ENCODE measurements at places on chromosomes 7 and 10.
A peak's percentile ranks its signal among the peaks of the same experiment; 100 is the strongest.

DNA sequence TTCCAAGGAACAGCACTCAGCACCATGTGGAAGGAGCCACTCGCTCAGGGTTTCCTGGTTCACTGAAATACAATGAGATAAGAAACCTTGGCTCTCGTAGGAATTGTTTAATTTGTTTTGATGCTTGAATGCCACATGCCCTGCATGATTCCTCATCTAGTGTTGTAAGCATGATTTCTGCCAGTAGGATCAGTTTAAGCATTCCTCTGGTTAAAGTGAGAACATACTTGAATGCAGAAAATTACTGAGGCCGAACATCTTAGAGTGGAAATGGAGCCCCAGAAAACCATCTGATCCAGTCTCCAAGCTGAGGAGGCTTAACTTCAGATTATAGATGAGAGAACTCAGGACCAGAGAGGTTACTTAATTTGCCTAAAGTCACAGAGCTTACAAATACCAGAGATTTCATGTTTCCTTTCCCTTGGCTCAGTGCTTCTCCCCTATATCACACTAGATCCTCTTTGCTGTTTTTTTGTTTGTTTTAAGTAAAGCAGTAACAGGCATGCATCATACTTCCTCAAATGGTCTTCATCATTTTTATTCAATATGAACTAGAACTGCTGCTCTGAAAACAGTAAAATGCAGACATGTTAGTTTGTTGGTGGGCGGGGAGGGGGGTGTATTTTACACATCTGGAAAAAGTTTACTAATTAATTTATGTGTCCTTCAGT lies 125.1 kb downstream of the ADAM12 start:
- no peak for DNase-seq

DNA sequence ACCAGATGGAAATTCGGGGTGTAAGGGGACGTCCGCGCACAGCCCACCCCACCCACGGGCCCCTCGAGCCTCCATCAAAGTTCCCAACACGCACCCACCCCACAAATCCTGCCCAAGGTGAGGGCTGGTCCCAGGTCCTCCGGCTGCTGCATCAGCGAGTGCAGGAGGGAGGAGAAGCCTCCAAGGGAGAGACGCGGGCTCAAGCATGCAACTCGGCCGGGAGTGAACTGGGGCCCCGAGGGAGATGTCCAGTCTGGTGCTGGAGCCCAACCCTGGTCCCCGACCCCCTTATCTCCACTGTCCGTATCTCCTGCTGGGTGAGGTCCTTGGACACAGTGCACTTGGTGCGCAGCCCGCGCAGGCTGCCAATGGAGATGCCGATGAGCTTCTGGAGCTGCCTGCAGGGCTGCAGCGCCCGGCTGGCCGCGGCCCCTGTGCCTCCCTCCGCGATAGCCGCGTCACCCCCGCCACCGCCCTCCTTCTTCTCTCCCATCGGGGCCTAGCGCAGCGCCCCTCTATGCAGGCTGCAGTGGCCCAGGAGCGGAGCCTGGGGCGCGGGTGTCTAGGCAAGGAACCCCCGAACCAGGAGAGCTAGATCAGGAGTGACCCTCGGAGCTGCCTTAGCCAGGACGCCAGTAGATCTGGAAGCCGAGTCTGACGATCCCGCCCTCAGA lies 489.2 kb downstream of the ZNF33B start:
- no peak for DNase-seq

GRCh38 chr10:48572414-48572813 lies 32.5 kb downstream of the ARHGAP22 start:
- no peak for DNase-seq

DNA sequence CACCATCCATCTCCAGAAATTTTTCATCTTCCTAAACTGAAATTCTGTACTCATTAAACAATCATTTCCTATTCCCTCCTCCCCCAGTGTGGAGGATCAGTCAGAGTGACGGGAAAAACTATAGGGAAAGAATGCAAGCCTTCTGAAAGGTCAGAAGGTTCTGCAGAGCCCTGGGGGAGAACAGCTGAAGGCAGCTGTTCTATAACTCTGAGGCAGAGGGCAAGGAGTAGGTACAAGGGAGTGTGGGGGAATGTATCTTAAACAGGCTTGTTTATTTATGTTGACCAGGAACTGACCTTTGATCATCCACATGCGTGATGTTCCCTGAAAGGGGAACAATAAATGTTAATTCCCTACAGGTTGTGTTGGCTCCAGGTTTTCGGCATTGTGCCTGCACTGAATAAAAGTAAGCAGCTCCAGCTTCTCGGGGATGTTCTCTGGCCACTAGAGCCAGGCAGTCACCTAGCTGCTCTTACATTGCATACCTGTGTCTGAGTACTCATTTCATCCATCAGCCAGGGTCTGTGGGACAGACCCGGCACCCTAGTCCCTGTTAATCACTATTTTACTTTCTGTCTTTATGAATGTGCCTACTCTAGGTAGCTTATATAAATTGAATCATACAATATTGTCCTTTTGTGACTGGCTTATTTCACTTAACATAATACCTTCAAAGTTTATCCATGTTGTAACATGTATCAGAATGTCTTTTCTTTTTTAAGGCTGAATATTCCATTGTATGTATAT lies 5.8 kb downstream of the IFIT1 start:
- no peak for DNase-seq

DNA sequence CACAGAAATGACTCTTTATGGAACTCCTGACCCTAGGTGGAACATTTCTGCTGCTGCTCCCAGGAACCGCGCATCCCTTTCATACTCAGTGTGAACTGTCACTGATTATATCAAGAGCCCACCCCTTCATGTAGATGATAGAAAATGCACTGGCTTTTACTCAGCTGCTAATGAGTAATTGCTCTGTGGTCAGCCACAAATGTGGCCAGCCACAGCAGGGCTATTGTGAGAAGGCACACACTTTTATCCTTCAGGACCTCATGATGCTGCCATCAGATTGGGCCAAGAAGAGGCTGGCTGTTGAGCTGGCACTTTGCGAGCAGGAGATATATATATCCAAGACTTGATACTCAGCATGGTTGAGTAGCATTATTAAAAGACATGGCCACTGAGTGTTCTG lies 124.7 kb downstream of the CFAP58 start:
- DNase-seq = no peak

GRCh38 chr10:84429926-84430520 lies 101.6 kb downstream of the CCSER2 start:
- DNase-seq = peak; percentile 80

GRCh38 chr10:97174941-97175340 lies 10.8 kb downstream of the SLIT1 start:
- no peak for DNase-seq

DNA sequence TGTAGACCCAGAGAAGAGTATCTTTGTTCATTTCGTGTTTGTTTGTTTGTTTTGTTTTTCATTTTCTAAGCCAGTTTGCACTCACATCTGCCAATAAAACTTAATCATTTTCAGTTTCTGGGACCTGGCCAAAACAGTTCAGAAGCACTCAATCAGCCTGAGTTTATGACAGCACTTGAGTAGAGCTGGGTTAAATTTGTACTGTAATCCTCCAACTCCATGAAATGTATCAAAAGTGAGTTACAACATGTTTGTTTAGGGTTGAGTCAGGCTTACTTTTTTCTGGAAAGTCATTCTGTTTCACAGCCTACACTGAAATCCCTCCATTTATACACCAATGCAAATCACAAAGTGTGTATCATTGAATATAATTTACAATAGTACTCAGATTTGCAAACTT lies 91.9 kb downstream of the ZWINT start:
- no peak for DNase-seq

- peak; percentile 86 for DNase-seq
Observed at GRCh38 chr7:50335795-50336754, 31.6 kb downstream of the IKZF1 start.

DNA sequence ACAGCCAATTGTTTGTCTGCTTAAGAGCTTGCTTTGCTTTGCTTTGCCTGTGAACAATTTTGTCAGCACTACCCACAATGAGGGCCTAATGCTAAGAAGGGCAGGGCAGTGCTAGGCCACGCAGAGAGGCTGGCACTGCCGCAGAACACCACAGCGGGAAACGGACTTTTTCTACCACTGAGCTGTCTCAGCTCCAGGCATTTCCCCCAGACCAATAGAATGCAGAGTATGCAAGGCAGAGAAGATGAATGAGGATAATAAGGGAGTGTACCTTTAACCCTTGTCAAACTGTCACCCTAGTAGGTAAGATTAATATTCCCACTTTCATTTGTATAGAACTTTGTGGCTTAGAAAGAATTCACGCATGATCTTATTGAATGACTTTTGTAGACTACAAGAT lies 104.5 kb downstream of the SH3PXD2A start:
- no peak for DNase-seq

GRCh38 chr7:21137640-21138039 lies 290.2 kb upstream of the SP4 start:
- no peak for DNase-seq

DNA sequence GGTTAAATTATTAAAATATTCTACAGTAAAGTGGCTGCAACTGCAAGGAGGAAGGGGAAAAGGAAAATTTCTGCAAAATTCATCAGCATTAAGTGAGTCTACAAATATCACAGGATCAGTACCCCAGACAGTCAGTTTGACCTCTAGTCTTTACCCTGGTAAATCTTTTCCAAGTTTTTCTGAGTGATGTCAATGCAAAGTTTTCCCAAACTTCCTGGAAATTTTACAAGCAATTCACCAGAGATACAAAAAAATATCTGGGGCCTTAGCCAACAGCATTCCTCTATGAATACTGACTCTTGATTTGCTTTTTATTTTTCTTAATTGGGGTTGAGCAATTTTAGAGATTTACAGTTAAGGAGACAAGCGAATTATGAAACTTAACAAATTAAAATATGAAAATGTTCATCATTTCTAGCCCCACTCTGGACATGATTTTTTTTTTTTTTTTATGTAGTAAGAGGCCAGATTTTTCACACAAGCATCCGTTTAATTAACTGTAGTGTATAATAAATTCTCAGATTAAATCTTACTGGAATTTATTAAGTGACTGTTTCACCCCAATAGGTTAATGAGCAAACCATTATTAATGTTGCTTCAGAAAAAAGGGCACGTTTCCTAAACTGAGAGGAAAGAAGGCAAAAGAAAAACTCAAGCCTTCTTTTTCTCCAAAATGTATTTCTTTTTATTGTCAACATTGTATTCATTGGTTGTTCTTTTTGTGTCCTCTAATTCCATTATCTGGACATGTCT lies 539.5 kb upstream of the FZD8 start:
- DNase-seq = no peak

DNA sequence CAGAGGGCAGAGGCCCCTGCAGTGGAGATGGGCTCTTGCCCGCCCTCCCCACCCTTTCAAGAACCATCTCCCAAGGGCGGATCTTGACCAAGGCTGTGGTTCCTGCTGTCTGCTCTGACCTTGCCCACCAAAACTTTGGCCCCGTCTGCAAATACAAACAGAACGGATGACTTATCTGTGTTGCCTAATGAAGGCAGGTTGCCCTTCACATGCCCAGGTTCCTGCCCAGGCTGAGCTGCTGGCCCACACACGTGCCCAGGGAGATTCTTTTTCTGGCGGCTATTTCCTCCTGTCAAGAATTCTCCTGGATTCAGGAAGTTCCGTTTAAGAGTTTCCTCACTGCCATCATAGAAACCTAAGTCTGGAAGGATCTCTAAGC lies 78.3 kb downstream of the PROSER2 start:
- no peak for DNase-seq

DNA sequence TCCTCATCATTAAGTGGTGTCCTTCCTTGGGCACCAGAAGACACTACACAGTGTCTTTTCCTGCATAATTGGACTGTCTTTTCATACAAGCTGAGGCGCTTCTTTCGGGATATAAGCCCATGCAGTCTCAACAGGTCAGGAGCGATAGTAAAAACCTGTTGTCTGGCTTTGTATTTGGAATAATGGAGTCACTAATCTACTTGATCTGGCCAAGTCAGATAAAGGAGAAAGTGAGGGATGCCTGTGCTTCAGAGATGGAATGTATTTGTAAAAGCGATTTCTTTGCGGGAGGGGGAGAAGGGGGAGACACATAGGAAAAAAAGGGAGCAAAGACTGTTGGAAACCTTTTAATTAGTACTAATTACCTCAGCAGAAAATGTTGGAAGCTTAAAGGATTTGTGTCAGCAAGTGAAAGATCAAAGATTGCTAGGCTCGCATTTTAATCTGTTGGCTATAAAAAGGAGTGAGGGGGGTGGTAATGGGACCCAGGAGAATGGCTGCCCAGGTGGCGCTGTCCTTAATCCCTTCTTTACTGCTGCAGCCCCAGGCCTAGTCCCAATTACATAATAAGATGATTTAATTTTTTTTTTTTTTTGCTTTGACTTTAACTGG lies 581.4 kb downstream of the LRMDA start:
- no peak for DNase-seq

- no peak for DNase-seq
Observed at GRCh38 chr7:108557617-108558016, 11.9 kb downstream of the THAP5 start.

DNA sequence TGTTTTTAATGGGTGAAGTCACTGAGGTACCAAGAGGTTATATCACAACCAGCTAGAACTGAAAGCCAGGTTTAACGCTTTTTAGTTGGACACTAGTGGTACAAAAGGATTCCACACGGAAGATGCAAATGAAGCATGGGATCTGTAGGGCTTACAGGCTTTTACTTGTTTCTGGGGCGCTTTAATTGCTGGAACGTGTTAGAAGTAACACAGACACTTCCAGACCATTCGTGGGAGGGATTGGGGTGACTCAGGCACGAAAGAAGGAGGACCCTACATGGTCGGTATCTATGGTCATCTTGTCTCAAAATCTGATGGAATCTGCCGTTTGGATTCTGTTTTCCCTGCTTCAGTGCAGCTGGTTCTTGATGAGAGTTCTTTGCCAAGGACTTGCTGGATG lies 1.0 kb downstream of the YKT6 start:
- no peak for DNase-seq

- DNase-seq = no peak
Observed at GRCh38 chr10:69049566-69049961, 38.3 kb upstream of the SRGN start.

GRCh38 chr7:42939457-42940240 lies 7.5 kb downstream of the MRPL32 start:
- no peak for DNase-seq

DNA sequence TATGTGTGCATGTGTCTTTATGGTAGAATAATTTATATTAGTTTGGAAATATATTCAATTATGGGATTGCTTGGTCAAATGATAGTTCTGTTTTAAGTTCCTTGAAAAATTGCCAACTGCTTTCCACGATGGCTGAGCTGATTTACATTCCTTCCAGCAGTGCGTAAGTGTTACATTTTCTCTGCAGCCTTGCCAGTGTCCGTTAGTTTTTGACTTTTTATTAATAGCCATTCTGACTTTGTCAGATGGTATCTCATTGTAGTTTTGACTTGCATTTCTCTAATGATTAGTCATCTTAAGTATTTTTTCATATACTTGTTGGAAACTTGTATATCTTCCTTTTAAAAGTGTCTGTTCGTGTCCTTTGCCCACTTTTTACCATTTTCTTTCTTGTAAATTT lies 434.2 kb upstream of the POT1 start:
- DNase-seq = no peak

- no peak for DNase-seq
Observed at GRCh38 chr7:26360650-26361049, 69.0 kb downstream of the SNX10 start.

DNA sequence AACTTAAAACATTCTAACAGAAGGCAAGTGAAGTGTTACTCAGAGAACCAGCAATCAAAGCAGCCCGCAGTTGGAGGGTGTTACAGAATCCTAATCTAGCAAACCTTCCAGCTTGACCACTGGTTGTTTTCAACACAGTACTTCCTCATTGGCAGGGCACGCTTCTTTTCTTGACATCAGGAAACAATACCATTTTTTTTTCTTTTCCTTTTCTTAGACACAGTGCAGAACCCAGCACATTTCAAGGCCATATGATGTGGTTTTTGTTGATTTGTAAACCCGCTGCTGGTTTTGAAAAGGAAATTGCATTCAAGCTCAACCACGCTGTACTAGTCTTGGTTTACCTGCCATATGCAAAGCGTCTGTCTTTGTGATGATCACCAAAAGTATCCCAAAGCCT lies 33.4 kb downstream of the RHOBTB1 start:
- peak; percentile 50 for DNase-seq

Data from Jurkat, Clone E6-1 (cell line).